ENCODE measurements at places on chromosomes 5 and 9.
A peak's percentile ranks its signal among the peaks of the same experiment; 100 is the strongest.

DNA sequence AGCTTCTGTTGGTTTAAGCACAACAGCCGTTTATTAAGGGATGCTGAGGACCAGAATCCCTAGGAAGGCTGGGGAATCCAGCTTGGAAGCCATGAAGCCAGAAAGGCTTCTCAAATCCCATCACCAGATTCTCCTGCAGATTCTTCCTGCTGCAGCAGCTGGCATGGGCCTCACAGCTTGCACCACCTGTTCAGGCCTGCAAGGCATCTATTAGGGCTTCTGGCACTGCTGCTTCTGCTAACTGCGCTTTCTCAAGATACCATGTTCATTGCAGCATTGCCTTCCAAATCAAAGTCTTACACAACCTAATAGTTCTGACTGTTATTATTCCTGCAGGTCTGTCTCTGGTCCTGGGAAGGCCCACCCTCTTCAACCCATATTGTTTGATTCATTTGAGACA, 51.2 kb upstream of the ZNF366 start:
- DNase-seq: no peak

DNA sequence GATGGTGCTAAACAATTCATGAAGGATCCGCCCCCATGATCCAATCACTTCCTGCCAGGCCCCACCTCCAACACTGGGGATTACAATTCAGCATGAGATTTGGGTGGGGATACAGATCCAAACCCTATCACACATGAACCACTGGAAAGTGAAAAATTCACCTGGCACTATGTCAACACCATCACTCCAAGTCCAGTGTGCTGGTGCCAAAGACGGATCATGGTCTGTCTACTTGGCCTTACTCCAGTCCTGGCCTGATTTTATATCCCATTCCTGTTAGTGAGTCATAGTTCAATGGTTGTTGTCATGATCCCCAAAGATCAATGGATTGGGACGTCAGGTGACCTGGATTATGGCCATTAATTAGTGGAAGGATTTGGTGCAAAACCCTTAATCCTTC, 147.4 kb upstream of the RPS23 start:
- no peak for DNase-seq

- no peak for DNase-seq
These were observed 9.2 kb downstream of the ARPC5L start for GRCh38 chr9:124871156-124871561.

DNA sequence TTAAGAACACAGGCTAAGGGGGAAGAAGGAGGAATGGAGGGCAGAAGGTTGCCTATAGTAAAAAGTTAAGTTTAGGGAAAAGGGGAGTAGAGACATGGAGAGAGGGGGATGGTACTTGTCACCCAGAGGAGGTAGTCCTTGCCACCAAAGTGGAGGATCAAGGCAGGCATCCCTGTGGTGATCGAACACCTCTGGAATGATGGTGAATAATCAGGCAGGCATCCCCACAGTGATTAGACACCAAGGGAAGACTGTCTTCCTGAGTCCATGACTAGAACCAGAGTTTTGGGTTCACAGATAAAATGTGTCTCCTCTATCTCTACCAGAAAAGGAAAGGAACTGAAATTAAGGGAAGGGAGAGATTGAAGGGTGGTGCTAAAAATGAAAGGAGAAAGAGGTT, 19.2 kb upstream of the HMGCS1 start:
- peak; percentile 4 for DNase-seq

- DNase-seq: no peak
These were observed 93.4 kb upstream of the CDH6 start for GRCh38 chr5:31100047-31100575.

- DNase-seq: peak; percentile 49
These were observed 90.4 kb downstream of the RIC1 start for GRCh38 chr9:5719100-5719926.

DNA sequence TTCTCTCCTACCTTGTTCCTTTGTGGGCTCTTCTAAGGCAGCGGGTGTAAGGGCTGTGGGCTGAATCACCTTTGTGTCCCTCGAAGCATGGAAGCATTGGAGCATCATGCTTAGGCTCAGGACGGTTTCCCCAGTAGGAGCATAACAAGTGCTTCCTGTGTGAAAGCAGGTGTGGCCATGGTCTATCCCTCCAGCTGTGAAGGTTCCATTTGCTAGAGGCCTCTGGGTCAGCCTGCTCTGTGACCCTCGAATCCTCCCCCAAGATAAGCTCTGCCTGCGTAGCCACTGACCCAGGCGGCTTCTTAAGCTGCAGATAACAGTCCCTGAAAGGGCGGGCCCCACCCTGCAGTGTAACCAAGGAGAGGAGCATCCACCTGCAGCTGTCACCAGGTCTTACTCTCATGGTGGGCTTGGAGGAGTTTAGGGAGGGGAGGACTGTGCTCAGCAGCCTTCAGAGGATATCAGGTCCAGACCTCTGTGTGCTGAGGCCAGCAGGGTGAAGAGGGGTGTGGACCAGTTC, 8.4 kb upstream of the NDST1 start:
- DNase-seq: no peak

DNA sequence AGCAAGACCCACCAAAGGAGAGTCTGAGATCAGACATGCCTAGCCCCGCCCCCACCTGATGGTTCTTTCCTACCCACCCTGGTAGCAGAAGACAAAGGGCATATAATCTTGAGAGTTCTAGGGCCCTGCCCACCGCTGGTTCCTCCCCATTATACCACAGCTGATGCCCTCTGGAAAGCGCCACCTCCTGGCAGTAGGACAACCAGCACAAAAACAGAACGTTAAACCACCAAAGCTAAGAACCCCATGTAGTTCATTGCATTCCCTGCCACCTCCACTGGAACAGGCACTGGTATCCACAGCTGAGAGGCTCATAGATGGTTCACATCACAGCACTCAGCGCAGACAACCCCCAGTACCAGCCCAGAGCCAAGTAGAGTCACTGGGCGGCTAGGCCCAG, 81.2 kb upstream of the TRPC7 start:
- DNase-seq: no peak

DNA sequence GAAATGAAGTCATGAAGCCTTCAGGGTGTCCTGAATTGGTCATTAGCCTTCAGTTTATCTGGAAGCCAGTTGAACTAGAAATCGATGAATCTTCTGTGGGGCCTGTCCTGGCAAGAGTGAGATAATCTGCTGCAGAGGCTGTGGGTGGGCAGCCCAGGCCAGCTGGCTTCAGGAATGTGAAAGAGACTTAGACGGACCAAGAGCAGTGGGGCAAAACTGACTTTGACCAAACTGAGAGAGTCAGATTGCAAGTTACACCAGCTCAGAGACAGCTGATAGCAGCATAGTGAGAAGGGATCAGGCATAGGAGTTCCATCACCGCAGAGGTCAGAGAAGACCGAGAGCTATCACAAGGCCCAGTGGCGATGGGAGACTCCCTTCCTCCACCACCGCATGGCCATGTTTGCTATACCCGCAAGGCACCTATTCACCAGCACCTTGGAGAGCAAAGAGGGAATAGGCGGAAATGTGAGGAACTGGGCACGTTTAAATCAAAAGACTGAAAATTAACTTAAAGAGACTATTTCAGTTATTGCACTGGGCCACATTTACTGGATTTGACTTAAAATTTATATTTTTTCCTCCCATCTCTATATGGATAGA, 50.0 kb upstream of the GLIS3 start:
- DNase-seq: no peak

GRCh38 chr5:62348723-62349481, 42.9 kb downstream of the KIF2A start:
- DNase-seq: no peak

- DNase-seq: no peak
These were observed 29.6 kb downstream of the PAX5 start for GRCh38 chr9:37004424-37004935.

DNA sequence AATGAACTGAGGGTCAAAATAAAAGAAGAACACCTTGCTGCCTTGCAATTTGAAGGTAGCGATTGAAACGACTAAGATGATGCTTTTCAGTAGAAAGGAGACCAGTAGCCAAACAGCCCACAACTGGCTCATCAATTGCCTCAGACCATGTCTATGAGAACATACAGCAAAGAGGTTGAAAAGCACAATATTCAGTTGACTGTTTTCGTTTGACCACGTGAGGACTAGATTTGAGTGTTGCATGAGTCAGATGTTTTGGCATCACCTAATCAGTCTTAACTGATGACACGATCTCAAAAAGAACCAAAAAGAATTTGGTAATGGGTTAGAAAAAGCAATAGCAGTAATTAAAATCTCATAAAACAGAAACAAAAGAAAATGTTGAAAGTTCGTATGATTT, 82.7 kb upstream of the IL7R start:
- peak; percentile 32 for DNase-seq

- no peak for DNase-seq
These were observed 14.3 kb downstream of the DAP start for GRCh38 chr5:10746711-10747110.

GRCh38 chr5:151097820-151098767, 17.3 kb upstream of the TNIP1 start:
- no peak for DNase-seq

GRCh38 chr5:96070622-96071225, 109.1 kb upstream of the ELL2 start:
- no peak for DNase-seq

- no peak for DNase-seq
These were observed 59.8 kb upstream of the ADAMTS2 start for GRCh38 chr5:179405054-179405416.

DNA sequence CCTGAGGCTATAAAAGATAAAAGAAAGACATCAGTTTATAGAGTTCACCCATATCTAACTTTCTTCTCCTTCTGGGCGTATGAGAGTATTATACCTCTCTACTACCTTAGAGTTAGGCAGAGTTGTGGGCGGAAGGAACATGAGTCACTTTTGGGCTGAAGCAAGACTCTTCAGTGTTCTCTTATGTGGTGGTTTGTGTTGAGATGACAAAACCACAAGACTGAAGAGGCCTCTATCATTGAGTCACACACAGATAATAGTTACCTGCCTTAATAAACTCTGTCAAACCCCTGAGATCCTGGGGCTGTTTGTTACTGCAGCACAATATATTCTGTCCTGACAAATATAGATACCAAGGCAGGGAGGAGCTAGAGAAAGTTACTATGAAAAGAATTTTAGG, 184.2 kb downstream of the EFNA5 start:
- DNase-seq: no peak

DNA sequence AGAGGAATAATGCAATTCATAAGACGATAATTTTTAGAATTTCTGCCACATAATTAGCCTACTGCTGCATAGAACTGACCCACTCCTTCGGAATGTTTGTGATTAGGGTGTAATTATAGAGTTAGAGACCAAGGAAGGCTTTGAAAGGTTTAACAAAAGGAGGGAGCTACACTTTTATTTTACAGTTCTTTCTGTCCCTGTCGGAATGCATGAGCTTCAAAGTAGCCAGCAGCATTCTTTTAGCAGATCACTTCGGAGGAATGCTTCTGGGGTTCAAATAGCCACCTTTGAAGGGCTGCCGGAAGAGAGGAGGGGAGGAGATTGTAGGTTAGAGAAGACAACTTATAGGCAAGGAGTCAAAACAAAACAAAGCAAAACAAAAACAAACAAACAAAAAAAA, 168.1 kb downstream of the GRIA1 start:
- peak; percentile 3 for DNase-seq

- DNase-seq: no peak
These were observed 758.5 kb upstream of the CTNND2 start for GRCh38 chr5:12662545-12663314.

GRCh38 chr9:125507226-125507625, 199.8 kb downstream of the MAPKAP1 start:
- DNase-seq: no peak

DNA sequence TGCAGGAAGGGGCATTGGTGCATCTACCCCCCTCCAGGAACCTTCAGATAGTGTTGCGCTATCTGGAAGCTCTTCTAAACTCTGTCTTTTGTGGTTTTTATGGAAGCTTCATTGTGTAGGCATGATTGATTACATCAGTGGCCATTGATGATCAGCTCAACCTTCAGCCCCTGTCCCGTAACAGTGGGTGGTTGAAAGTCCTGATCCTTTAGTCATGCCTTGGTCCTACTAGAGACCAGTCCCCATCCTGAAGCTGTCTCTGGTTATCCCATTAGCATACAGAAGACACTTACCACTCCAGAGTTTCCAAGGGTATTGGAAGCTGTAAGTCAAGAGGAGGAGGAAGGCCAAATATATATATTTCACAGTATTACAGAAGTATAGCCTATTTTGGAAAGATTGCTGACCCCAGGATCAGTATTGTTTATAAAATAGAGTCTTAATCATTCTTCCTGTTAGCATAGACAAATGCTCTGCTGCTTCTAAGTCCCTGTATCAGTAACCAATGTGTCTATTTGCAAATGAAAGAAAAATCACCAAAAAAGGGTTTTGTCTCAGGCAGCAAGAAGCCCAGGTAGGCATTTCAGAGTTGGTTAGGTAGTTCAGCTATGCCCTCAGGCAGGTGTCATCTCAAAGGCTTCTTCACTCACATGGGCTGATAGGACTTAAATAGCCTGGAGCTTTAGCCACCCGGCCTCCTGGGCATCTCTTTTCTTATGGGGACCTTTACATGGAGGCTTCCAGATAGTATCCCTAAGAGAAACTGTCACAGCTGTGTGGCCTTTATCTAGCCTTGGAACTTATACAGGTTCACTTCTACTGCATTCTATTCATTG, 41.6 kb downstream of the SPIN1 start:
- DNase-seq: no peak

GRCh38 chr5:135019314-135019713, 14.7 kb downstream of the PITX1 start:
- DNase-seq: no peak

- DNase-seq: no peak
These were observed 114.5 kb downstream of the PALM2AKAP2 start for GRCh38 chr9:109894473-109894872.

DNA sequence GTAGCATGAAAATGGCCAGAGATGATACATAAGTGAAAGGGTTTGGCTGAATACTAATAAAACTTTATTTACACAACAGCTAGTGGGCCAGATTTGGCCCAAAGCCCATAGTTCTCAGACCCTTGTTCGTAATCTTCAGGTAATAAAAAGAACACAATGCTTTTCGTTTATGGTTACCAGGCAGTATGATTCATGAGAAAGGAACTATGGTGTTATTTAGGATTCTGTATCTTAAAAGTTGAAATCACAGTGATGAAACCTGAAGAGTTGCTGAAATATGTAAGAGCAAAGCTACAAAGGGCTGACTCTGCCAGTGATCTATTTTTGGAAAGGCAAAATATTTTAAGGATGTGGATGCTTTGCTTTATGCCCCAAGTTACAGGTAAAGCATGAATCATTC, 192.7 kb downstream of the SMC2 start:
- no peak for DNase-seq

- DNase-seq: peak; percentile 80
These were observed 23.9 kb downstream of the LARP1 start for GRCh38 chr5:154779105-154779504.

- no peak for DNase-seq
These were observed 15.2 kb upstream of the TAF11L2 start for GRCh38 chr5:17482790-17483189.

DNA sequence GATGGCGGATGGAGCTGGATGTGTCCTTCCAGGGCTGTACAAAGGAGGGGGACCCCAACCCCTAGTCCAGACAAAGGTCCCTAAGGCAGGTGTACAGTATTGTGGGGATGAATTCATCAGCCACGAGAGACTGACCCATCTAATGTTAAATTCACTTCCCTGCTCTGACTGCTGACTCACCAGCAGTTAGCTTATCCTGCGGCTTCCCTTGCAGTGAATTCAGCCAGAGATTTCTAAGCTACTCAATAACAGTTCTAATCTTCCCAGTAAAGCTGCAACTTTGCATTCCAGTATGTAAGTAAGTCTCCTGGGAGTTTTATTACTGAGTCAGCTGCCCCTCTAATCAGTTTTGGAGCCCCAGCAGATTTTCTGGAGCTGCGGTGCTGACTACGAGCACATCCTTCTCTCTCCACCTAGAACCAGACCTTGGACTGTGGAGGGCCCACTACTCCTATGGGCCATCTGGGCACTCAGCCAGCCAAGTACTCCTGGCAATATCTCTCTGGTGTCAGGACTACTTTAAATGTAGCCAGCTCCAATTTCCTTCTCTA, 16.1 kb downstream of the B4GALT1 start:
- peak; percentile 97 for DNase-seq
